ENCODE measurements at places on chromosomes 2 and 18. TPM values are rescaled to one million over a fixed set of nuclear protein-coding genes. Genes with fewer than 3 reads are reported as not detected.

The SERPINB3 gene
- total RNA-seq: not detected

The POTEI gene
- 0.07 TPM for total RNA-seq

The ECEL1 gene
- total RNA-seq: 0.14 TPM

The LIPG gene
- total RNA-seq: 12.2 TPM

The GMPPA gene
- 38.5 TPM for total RNA-seq

The CYP1B1 gene
- 86.9 TPM for total RNA-seq

The SLC8A1 gene
- 54.5 TPM for total RNA-seq

The SLC4A1AP gene
- total RNA-seq: 20.3 TPM

- no peaks in the 10 kb centered on the region for H3K36me3 ChIP-seq
- peak; percentile 11 for DNase-seq
- H3K4me3 ChIP-seq: no peak overlapping the region
- no peak overlapping the region for H3K27ac ChIP-seq
Observed at GRCh38 chr2:219769090-219769910, 141.9 kb downstream of the SLC4A3 start.

- no peaks in the 10 kb centered on the region for H3K36me3 ChIP-seq
- no peaks in the 10 kb centered on the region for H3K4me1 ChIP-seq
- DNase-seq: no peak
- no peak overlapping the region for H3K27ac ChIP-seq
Observed at GRCh38 chr2:63673865-63674533, 85.2 kb downstream of the MDH1 start.

- no peak overlapping the region for H3K27ac ChIP-seq
- H3K27me3 ChIP-seq: no peaks in the 10 kb centered on the region
- H3K36me3 ChIP-seq: no peaks in the 10 kb centered on the region
Observed at GRCh38 chr18:80170395-80171053, 61.5 kb downstream of the ADNP2 start.

DNA sequence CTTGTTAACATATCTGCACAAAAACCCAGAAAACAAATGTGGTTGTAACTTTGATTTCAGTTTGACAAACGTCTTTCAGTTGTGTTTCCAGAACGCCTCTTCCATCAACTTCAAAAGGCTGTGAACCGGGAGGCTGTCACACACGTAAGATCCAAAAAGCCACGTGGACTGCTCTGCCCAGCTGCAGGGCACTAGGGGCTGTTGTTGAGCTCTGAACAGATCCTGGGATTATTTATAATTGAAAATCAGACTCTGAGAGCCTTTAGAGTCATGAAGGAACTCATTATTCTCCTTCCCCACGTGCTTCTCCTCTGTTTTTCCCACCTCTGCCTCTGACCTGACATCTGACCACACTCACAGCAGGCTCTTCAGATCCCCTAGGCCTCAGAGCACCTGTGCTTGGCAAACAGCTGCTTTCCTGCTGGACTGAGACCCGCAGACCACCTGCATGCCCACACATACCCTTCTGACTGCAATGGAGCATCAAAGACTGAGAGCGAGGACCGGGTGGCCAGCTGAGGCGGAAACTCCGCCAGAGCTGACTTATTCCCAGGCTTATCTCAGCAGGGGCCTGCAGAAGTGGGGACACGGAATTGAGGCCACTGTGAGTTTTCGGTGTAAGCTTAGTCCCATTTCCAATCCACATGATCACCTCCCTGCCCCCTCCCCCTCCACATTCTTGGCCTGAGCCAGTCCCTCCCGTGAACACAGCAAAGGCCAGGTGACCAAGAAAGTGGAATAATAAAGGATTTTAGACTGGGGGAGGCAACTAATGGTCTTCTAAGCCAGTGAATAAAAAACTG is 114.8 kb downstream of the ATL2 start:
- no peaks in the 10 kb centered on the region for H3K36me3 ChIP-seq
- peak overlapping the region; percentile 43 for H3K27ac ChIP-seq
- no peaks in the 10 kb centered on the region for H3K4me1 ChIP-seq
- no peaks in the 10 kb centered on the region for H3K27me3 ChIP-seq

DNA sequence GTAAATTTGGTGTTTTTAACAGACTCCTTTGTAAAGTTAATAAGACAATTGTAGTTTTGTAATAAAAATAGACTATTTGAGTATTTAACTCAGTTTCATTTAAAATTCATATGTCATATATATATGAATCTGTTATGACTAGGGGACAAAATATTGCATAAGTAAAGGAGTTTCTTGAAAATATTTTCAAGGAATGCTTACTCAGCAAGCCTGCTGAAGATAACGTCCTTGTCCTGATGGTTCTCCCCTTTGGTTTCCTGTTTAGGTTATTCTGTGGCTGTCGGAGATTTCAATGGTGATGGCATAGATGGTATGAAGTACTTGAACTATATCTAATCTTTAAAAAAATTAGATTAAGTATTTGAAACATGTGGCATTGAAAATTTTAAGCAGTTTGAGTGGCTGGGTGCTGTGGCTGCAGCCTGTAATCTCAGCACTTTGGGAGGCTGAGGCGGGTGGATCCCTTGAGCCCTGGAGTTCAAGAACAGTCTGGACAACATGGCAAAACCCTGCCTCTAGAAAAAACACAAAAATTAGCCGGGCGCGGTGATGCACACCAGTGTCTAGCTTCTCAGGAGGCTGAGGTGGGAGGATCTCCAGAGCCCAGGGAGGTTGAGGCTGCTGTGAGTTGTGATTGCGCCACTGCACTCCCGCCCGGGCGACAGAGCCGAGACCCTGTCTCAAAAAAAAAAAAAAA is 47.1 kb downstream of the ITGAV start:
- no peaks in the 10 kb centered on the region for H3K27me3 ChIP-seq
- DNase-seq: peak; percentile 42
- no peak overlapping the region for H3K4me3 ChIP-seq
- peaks cover 8% of the 10 kb centered on the region for H3K36me3 ChIP-seq

GRCh38 chr18:3816610-3817363 is 366.8 kb downstream of the TGIF1 start:
- H3K36me3 ChIP-seq: no peaks in the 10 kb centered on the region
- H3K4me1 ChIP-seq: no peaks in the 10 kb centered on the region
- no peaks in the 10 kb centered on the region for H3K27me3 ChIP-seq
- no peak overlapping the region for H3K4me3 ChIP-seq
- no peak for DNase-seq

DNA sequence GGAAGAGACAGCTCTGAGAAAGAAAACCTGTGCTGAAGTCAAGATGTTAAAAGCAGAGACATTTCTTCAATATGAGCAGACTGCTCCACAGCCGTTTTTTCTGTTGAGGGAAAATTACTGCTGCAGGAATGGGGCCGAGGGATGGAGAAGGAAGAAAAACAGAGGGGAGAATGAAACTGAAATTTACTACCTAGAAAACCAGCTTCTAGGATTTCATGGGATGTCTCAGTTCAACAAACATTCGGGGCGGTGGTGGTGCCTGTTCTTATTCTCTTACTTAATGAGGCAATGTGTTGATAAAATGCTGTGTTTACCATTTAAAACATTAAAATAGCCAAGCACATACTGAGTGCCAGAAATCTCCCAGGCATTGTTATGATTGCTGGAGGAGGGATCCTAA is 557.1 kb upstream of the MEX3C start:
- no peaks in the 10 kb centered on the region for H3K36me3 ChIP-seq
- no peak overlapping the region for H3K4me3 ChIP-seq
- no peaks in the 10 kb centered on the region for H3K27me3 ChIP-seq
- DNase-seq: no peak
- H3K27ac ChIP-seq: no peak overlapping the region

GRCh38 chr2:169887120-169887519 is 59.9 kb downstream of the UBR3 start:
- DNase-seq: no peak
- H3K4me1 ChIP-seq: peaks cover 8% of the 10 kb centered on the region
- H3K27ac ChIP-seq: no peak overlapping the region
- no peaks in the 10 kb centered on the region for H3K27me3 ChIP-seq

DNA sequence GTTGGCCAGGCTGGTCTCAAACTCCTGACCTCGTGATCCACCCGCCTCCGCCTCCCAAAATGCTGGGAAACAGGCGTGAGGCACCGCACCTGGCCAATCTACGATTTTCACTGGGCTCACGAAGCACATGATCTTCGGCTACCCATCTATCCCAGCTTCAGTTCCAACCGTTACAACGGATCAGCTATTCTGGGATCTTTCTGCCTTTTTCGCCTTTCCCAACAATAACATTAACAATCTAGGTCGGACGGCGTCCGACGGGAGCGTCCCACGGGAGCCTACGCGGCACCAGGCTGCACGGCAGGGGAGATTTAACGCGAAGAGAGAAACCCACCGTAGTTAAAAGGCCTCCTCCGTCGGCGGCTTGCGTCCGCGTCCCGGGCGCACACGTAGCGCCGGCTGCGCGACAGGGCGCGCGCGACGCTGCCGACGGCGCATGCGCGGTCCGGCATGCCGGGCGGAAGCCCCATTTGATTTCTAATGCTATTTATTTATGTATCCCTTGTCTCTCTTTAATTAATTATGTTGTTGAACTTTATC is at the start of gene MSL3B:
MSL3B (minus strand) TSS at position 394 of the 540 bp plus-strand sequence.
- H3K27ac ChIP-seq: no peak within 1 kb of the TSS
- no peak for DNase-seq
- H3K27me3 ChIP-seq: no peaks in the 10 kb centered on the region
- H3K36me3 ChIP-seq: no peaks in the 10 kb centered on the region
- H3K4me1 ChIP-seq: peaks cover 10% of the 10 kb centered on the region

DNA sequence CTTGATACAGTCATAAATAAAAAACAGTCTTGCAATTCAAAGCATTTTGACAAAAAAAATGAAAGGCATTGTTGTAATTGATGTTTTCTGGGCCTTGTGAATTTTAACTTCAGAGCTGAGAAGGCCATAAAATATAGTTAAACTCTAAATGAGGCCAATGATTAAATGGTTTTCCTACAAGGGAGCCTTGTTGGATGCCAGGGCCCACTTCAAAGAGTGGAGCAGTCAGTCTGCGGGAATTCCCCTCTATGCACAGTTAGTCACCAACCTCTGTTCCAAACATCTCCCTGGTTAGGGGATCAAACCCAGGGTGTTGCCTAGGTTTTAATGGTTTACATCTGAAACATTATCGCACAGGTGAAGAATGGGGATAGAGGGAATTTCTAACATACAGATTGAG is 143.4 kb downstream of the NCKAP5 start:
- H3K27ac ChIP-seq: no peak overlapping the region
- peaks cover 10% of the 10 kb centered on the region for H3K4me1 ChIP-seq
- no peaks in the 10 kb centered on the region for H3K36me3 ChIP-seq
- no peak overlapping the region for H3K4me3 ChIP-seq
- DNase-seq: no peak

DNA sequence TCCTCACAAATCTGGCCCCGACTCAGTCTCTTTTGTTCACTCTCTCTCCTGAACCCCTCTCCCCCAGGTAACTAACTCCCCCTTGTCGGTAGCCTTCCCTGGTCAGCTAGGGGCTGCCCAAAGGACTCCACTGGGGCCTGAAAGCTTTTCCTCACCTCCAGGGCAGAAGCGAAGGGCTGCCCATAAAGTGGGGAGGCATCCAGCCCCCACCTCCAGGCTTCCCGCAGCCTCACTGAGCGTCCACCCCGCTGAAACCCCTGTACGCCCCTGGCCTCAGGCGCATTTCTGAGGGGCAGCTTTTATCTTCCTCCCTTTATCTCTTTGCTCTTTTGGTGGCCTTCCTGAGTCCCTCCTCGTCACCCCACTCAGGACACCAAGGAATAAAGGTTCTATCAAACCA is 249.3 kb downstream of the CYP26B1 start:
- H3K4me1 ChIP-seq: no peaks in the 10 kb centered on the region
- H3K27ac ChIP-seq: no peak overlapping the region
- no peaks in the 10 kb centered on the region for H3K27me3 ChIP-seq
- no peak overlapping the region for H3K4me3 ChIP-seq
- no peaks in the 10 kb centered on the region for H3K36me3 ChIP-seq
